ENCODE measurements at places on chromosomes 2 and 18.
A peak's percentile ranks its signal among the peaks of the same experiment; 100 is the strongest.

DNA sequence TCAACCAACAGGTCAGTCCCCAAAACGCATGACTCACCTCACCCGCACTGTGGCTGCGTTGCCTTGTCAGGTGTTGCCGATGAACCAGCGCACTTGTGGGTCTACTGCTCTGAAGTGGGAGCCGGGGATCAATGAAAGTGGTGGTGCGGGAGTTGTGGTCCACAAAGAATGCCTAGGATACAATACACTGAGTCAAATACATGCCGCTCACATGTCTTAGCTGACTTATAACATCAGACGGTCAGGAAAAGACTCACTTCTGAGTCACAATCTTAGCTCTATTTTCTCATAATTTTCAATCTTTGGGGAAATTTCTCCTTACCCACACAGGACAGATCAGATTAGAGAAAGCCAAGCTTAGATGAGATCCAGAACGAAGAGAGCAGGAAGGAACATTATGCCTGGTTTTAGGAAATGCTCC lies 107.1 kb upstream of the STK17B start:
- peak; percentile 60 for DNase-seq

DNA sequence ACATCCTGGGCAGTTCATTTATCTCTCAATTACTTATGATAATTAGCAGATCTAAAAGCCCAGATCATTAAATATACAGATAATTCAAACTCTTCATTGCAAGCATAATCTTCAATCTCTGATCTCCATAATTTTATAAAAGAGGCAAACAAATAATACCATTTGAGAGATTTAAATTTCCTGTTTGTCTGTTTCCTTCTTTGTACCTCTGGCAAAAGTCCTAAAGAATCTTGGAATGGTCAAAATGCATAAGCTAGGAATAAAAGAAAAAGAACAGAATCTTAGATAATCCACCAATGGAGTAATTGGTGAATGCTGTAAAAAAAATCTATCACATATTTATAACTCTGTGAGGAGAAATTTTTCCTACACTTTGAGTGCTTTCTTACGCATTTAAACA lies 1080.9 kb upstream of the ZEB2 start:
- no peak for DNase-seq

DNA sequence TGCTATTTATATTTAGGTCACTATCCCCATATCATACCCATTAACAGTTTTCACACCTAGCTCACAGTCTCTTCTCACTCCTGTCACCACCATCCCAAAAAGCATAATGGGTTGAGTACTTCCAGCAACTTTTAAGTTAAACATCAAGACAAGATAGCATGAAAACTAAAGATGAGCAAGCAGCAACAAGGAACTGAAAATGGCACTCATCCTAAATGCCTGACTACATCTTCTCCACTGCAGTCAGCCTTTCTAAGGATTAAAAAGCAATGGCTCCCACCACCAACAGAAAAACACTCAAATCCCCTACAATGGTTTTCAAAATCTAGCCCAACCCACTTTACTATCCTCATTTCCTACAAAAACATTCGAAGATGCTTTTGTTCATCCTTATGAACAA lies 38.2 kb downstream of the CUL3 start:
- DNase-seq, result no peak

GRCh38 chr2:165678882-165679281 lies 115.2 kb downstream of the GALNT3 start:
- DNase-seq, result no peak

Data from stimulated activated naive CD8-positive, alpha-beta T cell treated with anti-CD3 and anti-CD28 coated beads, Interleukin-15, amount 100 ng/mL, for 72 hours (primary cell).